ENCODE measurements at places on chromosomes 4 and X.

DNA sequence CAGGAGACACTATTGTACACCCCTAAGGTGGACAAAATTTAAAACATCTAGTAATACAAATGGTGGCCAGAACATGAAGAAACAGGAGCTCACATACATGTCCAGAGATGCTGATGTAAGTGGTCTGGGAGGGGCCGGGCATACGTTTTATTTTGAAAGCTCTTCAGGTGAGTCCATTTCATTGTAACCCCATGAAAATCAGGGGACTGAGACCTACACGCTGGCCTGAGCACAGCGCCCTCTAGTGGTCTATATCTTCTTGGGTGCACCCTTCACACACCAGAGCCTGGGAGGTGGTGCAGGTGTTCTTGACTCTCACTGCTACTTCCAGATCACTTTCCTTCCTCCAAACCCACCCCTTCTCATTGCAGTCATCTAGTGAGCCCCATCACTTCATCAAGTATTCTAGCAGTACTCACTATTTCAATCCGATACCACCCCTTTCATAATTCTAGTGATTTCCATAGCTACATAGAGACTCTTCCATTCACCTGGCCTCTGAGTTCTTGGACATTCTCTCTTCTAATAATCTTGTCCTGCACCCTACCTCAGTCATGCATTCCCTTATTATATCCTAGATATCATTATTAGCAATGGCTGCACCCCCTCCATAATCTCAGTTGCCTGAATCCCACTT, 4.3 kb upstream of the TLR6 start:
- no peak for DNase-seq

DNA sequence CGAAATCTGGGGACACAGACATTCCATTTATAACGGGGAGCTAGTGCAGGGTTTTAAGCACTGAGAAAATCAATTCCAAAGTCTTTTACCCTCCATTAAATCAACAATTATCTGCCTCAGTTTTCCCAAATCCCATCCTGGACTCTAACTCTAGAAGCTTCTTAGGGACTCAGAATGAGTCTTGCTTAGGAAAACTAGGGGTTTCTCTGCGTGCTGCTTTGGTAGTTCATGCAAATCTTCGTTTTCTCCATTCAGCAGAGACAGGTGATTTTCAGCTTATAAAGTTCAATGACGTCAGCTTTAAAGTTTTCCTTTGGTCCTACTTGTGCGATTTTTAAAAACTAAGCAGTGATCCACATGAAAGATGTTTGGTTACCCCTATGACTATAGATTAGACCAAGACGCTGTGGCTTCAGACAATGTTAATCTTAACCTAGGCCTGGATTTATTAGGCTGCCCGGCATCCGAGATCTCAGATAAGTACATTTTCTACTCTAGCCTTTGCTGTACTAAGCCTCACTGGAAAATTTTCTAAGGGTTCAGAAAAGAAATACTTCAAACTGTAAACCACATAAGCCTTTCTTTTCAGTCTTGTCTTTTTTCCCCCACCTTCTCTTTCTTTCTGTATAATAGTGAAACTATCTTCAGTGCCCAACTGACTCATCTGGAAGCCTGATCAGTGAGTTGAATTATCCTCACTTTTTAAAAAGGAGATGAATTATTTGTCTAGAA, 121.4 kb upstream of the GATB start:
- DNase-seq, result no peak

DNA sequence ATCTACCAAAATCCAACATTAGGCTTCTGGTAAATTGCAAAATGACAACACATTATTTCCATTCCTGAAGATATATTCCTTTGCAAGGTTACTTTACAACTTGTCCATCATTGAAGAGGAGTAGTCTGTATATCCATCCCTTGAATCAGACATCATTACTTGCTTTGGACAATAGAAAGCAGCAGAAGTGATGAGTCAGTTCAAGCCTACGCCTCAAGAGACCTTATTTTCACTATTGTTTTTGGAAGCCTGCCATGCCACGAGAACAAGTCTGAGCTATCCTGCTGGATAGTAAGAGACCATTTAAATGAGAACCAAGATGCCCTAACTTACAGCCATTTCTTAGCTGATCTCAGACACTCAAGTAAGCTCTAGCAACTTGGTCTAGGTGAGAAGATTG, 246.0 kb upstream of the HHIP start:
- no peak for DNase-seq

DNA sequence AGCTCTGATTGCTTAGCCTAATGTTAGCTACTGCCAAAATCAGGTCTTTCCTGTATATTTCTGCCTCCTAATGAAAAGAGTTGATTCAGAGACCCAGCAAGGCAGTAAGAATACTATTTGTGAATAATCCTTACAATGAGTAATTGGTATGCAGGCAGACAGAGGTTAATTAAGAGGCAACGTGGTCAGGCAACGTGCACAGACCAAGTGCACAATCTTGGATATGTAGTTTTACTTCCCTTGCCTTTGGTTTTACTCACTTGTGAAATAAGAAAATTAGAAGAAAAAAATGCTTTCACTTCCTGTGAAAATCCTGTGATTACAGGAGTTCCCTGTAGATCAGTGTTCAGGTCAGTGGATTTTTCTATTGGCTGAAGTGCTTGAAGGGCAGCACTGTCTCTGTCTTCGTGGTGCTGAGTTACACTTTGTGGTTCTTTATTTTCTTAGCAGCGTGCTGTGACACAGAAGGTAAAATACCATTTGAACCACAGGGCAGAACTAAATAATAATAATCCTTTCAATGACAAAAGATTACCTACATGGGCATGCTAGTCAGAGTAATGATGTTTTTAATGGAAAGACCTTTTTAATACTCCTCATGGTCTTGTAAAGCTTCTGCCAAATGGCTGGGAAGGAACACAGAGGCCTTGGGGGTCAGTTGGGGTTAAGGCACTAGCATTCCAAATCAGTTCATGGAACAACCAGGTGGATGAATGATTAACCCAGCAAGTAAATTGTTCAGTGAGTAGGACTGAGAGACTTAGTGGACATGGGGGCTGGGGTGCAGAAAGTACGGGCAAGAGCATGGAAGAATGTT, 430.9 kb downstream of the MAPK10 start:
- DNase-seq, result no peak

DNA sequence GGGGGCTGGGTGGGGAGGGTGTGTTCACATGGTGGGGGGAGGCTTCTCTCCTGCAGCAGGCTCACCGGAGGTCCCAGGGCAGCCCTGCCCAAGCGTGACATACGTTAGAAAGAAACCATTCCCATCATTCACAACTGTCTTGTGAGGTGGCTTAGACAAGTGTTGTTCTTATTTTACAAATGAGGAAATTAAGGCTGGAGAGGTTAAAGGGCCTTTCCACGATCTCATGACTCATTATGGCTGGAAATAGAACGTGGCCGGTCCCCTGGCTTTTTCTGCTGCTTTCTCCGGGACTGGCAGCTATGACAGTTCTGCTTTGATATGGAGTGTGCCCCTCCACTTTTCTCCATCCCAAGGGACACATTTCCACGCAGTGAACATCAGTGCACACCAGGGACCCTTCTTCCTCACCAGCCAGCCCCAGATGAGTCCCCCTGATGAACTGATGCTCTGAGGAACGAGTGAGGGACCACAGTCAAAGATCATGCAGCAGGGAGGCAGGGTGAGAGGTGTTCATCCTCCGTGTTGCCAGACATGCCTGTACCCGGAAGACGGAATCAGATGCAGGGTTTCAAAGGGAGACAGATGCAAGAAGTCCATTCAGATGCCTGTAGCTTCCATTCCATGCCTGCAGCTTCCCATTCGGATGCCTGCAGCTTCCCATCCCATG, 64.0 kb upstream of the ACSL1 start:
- no peak for DNase-seq

DNA sequence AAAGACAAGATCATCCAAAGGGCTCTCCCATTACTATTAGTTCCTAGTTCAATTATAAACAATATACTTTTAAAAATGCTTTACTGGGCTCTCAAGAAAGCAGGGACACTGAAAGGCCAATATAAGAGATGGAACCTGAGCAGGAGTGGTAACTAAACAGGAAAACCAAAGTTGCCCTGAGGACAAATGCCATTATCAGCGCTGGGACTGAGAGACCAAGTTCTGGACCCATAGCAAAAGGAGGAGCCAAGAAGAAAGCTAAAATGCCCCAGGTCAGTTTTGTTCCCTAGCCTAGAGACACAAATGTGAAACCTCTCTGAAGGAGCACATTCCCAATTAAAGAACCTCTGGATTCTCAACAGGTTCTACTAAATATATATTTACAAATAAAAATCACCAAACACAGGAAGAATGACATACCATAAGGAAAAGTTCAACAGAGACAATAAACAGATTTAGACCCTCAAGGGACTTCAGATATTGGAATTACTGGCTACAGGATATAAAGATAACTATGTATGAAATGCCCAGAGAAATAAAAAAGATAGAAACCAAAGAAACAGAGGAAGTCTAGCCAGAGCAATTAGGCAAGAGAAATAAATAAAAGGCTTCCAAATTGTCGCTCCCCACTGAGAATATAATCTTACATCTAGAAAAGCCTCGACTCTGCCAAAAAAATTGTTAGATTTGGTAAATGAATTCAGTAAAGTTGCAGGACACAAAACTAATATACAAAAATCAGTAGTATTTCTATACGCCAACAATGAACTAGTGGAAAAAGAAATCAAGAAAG, 67.1 kb downstream of the KLHL8 start:
- no peak for DNase-seq

DNA sequence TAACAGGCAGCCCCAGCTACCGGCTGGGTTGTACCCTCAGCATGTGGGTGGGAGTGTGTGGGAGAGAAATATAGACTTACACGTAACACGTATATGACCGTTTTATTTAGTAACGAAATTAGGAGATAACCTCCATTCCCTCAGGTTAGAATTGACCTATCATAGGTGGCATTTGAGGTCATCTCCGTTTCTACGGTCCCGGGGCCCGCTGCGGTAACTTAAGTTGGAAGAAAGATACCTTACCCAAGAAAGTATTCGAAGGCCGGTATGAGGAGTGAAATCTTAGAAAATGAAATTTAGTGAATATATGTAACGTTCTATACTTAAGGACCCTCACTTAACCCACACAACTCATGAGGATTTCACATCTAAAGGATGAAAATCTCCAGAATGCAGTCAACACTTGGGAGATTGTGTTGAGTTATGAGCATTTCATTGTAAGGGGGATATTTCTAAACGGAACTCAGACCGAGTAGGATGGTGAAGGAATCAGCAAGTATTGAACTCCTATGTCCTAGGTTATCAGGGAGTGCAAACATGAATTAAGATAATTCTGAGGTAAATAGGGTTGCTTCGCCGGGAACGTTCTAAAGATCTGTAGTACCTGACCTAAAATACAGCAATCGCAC, 891 bp downstream of the CISD2 start:
- DNase-seq, result no peak

DNA sequence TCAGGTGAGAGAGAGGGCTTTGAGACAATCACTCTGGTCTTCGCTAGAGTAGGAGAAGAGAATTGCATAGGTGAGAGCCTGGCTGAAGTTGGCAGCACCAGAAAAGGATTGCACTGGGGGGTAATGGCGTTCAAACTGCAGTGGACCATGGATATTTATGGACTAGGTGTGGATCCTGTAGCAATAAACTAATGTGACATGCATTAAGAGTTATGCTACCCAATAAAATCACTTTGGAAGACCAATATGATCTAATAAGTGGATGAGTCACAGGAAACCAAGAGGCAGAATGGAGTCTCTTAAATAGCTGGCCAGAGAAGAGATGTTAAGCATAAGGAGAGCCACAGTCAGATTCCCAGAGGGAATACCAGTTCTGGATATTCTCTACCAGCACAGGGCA, 259.8 kb downstream of the FBXO8 start:
- DNase-seq, result no peak

DNA sequence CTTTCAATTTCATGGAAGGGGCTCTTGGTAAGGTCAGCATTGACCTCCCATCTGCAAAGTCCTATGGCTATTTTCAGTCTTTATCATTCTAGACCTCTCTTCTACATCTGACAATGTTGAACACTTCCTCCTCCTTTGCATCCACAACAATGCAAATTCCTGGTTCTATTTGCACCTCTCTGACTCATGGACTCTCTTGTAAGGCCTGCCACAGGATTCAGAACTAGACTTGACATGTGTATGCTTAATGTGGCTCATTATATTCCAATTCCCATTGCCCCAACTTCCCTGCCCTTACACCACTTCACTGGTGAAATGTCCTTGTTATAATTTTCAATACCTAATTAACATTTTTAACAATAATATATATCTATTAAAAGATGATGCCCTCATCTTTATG, 314.3 kb upstream of the FGF13 start:
- DNase-seq, result no peak

GRCh38 chr4:138300616-138301015, 58.5 kb upstream of the SLC7A11 start:
- DNase-seq, result no peak

- no peak for DNase-seq
Measured at GRCh38 chr4:116925900-116926457, 159.4 kb downstream of the TRAM1L1 start.

GRCh38 chrX:56618323-56618722, 54.9 kb downstream of the UBQLN2 start:
- no peak for DNase-seq

- DNase-seq, result no peak
Measured at GRCh38 chr4:19095491-19096046, 1074.0 kb upstream of the LCORL start.

DNA sequence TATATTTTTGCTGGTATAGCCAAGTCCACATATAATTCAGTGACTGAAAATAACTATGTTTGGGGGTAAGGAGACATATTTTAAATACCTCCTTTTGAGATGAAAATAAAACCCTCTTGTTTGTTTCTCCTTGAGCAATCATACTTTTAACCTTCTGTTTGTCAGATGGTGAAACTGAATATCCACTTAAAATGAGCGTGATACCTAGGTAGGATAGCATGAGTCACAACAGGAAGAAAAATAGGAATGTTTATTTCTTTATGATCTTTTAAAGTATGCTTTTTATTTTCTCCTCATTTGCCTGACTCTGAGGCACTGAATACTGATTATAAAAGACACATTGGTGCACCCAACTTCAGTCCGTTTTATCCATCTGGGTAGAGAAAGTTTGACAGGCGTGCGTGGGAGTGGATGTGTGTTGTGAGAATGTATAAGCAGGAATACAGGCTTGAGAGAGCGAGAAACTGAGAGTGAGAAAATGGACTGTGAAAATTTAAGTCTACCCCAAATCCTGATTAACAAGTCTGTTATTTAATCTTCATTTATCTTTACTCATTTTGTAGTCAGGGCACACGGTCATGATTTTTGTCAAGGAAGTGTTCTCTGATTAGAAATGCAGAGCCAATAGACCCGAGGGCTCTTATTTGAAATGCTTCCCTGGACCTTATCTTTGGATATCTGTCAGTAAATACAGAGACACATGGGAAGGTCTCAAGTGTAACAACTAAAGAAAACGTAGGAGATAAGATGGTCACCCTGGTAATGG, 62.1 kb upstream of the ANTXR2 start:
- no peak for DNase-seq

DNA sequence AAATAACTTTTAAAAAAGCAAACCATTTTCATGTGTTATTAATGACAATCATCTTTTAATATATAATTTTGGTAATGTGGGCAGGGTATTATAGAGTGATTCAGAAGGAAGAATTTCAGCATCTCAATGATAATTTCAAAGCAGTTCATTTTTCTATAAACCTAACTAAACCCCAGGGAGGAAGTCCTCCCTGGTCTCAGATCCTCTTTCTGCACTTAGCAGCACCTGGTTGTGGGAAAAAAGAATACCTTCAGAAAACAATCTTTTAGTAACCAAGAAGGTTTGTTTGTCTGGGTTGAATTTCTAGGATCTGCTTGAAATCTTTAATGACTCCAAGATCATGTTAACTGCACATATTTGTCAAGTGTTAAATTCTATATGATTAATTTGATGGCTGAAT, 29.9 kb downstream of the DKK2 start:
- DNase-seq, result no peak

All from NCI-H526 (cell line).